ENCODE measurements at places on chromosomes 3 and 15.
A peak's percentile ranks its signal among the peaks of the same experiment; 100 is the strongest.

DNA sequence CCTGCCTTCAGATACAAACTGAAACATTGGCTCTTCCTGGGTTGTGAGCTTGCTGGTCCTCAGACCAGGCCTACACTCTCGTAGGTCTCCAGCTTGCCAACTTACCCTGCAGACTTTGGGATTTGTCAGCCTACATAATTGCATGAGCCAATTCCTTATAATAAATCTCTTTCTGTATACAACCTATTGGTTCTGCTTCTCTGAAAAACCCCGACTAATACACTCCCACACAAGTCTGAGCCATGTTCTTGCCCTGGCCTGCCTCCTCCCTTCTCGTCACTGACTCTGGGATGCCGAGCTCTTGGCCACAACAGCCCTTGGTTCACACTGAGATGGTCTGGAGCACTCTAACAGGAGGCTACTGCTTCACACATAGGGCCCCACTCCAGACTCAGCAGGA lies 9.5 kb downstream of the CYP19A1 start:
- no peak for DNase-seq

DNA sequence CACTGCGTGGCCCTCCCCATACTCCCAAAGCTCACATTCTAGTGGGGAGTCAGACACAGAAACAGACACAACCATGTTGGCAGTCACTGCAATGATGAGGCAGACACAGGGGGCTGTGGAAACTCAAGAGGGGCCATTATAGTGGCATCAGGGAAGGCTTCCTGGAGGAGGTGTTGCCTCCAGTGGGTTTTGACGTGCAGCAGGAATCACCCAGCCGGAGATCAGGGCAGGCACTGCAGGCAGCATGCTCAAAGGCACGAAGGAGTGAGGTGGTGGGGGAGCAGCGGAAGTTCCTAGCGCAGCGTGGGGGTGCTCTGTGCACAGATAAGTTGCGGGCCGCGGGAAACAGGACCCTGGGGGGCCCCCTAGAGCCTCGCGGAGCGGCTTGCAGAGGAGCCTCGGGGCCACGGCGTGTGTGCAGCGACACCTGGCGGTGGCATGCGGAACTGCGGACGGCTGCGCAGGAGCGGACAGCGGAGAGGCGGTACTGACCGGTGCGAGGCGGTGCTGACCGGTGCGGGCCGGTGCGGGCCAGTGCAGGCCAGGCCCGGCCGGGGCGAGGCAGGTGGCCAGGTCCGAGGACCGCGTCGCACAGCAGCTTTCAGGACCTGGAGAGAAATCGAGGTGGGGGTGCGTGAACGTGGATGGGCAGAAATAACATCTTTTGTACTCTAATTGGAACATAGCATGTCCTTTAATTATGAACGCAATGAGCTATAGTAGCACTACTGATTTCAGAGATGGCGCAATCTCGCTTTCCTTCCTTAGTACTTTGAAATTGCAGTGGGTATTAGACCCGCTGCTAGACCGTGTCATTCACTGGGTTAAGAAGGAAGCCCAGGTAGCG lies 101.5 kb downstream of the FBLN2 start:
- peak; percentile 75 for DNase-seq

DNA sequence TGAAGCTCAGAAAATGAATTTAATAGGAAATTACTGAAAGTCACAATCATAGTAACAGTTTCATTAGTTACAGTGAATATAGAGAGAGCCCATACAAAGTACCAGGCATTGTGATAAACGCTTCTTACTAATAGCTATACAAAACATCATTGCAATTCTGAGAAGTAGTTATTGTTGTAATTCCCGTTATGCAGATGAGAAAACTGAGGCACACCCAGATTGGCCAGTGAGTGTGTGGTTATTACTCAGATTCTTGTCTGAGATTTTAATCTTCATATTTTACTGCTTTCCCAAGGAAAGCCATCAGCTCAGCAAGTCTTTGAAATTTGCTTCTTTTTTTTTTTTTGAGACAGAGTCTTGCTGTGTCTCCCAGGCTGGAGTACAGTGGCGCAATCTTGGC lies 14.3 kb downstream of the FLNB start:
- DNase-seq = no peak

DNA sequence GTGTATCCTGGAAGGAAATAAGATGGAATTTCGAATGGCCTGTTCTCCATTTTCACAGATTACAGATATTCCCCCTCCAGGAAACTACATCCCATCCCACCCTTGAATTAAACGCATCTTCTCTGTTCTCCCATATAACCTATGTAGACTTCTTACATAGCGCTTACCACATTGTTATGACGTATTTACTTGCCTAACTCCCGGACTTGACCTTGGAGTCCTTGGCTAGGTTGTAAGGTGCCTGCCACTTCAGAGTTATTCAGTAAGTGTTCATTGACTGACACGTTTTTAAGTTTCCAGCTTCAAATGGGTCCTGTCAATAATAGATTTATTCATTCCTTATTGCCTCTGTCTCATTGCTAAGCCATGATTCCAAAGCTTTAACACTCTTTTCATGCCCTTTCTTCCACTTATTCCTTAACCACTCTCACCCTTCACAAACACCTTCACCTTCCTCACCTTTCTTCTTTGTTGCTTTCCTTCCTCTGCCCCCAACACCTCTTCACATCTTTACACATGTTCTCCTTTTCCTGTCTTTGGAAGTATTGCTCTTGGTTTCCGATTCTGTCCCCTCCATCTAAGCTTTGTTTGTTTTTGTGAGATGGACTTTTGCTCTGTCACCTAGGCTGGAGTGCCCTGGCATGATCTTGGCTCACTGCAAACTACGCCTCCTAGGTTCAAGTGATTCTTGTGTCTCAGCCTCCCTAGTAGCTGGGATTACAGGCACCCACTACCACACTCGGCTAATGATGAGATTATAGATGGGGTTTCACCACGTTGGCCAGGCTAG lies 138.3 kb downstream of the CMSS1 start:
- DNase-seq = no peak

- DNase-seq = peak; percentile 30
These were observed 562 bp downstream of the NEO1 start for GRCh38 chr15:73052653-73053397.

DNA sequence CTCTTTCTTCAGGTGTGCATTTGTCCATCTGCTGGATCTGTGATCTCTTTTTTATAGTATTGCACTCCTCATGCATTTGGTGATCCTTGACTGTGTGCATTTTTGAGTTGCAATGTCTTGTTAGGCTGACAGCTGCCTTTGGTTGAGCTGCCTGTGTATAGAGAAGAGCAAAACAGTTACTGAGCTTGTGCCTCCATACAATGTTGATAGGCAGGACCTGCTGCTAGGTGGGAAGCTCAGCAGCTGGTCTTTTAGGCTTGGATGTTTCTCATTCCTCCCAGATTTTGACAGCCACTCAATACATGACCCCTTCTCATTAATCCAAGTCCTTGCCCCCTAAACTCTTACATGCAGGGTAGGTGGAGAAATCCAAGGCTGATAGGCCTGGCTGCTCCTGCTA lies 74.8 kb upstream of the PIAS1 start:
- DNase-seq = no peak

DNA sequence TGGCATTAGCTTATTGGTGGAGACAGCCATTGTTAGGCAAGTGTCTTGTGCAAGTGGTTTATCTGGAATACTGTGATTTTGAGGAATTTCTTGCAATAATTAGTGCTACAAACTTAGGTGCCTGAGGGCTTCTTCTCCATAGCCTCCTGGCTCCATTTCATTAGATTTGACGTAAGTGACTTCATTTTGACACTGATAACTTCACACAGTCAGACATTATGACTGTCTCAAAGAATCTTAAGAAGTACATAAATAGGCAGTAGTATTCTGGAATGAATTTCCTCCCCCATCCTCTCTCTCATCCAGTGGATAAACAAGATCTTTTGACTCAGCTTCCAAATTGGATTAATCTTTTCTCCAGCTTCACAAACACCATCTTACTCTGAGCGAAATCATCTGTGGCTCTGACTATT lies 19.0 kb downstream of the ARL14 start:
- no peak for DNase-seq

DNA sequence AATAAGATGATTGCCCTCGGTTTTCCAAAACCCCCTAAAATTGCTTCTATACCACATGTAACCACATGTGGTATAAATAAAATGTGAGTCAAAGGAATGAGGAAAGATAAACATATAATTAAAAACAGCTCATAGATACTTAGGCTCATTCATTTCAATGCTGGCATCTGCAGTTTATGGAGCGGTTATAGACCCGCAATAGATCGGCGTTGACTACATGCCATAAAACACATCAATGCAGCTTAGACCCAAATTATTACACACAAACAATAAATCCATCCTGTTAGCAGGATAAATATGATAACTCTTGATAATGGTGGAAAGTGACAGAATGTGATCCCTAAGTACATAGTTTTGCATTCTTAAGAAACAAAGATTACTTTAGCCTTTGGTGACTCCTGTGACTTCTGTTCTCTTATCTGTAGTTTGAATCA lies 143.7 kb downstream of the NR2F2 start:
- DNase-seq = no peak

DNA sequence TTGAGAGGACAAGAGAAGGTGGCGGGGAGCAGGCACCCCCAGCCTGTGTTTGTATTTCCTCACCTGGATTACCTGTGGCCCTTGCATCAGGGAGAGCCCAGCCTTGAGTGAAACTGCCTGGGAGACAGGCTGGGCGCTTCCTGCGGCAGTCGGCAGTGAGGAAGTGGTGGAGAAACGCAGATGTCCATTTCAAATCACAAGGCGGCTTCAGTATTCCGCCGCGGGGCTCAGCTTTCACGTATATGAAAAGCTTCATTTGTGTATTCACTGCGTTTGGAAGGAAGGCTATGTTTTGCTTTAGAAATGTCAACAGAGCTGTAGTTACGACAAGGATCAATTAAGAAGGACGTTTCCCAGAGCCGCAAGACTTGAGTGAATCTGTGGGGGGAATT lies 167.4 kb upstream of the CTDSPL start:
- DNase-seq = no peak

DNA sequence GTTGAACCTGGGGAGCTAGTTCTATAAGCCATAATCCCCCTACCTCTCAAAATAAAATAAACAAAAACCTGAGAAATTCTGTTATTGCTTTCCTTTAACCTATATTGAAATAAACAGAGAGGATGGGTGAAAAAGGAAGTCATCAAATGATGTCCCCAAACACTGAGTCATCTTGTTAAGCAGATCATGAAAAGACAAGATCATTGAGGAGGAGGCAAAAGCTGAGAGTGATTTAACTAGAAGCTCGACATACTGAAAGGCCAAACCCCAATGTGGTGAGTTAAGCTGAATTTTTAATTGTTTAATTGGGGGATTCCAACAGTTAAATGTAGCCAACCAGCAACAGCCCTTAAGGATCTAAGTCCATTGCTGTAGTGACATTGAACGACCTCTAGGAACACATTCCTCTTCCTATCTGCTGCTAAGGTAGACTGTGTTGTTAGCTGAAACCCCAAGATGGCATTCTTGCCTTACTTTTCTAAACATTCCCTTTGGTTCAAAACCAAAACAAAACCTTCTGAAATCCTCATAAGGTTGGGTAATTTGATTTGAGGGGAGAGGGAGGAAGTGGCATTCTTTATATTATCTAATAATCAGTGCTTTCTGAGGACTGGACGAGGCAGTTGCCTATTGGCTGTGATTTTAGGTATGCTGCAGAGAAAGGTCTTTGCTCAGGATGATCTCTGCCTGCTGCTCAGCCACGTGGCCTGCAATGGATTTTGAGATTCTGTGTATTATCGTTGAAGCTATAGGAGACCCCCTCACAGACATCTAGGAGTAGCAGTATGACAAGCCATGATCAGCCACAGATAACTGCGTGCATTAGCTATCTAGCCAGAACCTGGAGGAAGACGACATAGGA lies 62.7 kb upstream of the BNIP2 start:
- no peak for DNase-seq

- no peak for DNase-seq
These were observed 23.9 kb upstream of the BCL2L10 start for GRCh38 chr15:52136442-52136980.

DNA sequence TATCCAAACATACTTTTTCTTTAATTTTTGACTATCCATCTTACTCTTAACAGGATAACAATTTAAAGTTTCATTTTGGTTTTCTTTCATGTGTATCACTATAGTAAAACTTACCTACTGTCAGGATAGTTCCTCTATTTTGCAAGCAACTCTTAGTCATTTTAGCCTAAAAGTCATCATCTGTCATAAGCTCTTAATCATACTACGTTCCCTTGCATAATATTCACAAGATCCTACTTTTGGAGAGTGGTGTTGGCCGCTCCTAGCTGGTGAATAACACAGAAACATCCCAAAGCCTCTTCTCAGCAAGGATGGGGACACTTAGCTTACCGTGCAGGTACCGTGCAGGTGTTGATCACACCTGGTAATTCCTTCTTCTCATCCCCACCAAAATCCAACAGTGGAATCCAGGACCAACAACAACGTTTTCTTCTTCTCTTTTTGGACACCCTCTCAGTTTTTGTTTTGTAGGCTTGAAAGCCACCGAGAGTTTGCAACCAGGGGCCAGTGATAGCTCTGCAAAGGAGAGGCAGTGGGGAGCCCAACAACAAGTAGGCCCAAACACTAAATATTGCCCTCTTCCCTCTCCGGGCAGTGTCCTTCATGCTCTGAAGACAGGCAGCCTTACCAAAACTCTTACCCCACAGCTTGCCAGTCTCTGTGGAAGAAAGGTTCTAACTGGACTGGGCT lies 433 bp downstream of the FILIP1L start:
- DNase-seq = no peak

DNA sequence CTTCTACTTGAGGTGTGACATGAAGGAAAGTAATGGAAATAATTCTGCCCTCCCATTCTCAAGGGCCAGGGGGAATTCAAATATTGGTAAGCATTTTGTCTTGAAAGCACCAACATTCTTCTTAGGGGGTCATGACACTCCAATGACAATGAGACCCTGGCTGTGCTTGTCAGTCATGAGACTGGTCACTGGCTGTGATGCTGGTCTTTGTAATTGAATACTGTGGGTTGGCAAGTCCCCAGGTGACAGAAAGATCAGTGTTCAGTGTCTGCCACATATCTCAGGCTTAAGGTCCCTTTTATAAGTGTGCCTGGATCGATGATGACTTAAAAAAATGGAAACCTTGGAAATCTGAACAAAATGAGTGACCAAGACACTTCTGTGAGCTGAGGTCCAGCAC lies 151.4 kb downstream of the SNRPN start:
- DNase-seq = no peak

GRCh38 chr3:107637416-107638183 lies 114.8 kb downstream of the BBX start:
- DNase-seq = no peak

GRCh38 chr3:47164007-47164881 lies at the start of gene SETD2:
Gene SETD2 (minus strand): TSS chr3:47164113. CDS start chr3:47163924, 189 bp downstream.
- peak; percentile 97 for DNase-seq
